ENCODE measurements at places on chromosomes 6 and 20. TPM values are rescaled to one million over a fixed set of nuclear protein-coding genes. Genes with fewer than 3 reads are reported as not detected.

The KHDC1L gene
- total RNA-seq: not detected

The ENPP5 gene
- total RNA-seq: 2.8 TPM

The CCND3 gene
- 51.5 TPM for total RNA-seq

The ERVFRD-1 gene
- total RNA-seq: 0.14 TPM

The ADTRP gene
- not detected for total RNA-seq

Data from Right ventricle myocardium inferior (tissue), 1 donor.